ENCODE measurements at places on chromosomes 1 and 21.

DNA sequence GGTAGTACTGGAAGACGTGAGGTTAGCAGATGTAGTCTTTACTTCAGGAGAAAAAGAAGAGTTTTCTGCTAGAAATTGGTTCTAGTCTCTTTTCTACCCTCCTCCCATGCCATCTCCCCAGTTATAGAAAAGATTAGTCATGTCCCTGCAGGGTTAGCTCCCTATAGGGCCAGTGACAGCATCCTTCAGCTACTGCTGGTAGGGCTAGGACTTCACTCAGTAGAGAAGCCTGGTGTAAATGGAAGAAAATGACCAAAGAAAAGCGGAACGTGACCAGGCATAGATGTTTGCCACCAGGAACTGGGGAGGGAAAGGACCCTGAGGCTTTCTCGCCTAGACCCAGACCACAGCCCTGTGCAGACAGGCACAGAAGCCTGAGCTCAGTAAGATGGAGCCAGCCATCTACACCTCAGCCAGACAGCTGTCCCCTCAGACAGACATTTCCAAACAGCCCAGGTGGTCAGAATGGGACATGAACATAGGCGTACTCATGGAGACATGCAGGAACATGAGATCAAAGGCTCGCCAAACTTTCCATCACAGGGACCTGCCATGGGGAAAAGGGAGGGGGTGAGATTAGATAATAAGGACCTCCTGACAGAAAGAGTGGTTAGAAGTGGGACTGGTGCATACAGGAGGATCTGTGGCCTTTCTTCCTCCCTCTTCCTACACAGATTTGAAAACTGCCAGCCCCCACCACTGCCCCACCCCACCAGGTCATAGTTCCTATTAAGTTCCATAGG is 23.5 kb upstream of the SLAMF9 start:
- no peak for DNase-seq

- no peak for DNase-seq
These were observed 24.0 kb downstream of the TMPRSS2 start for GRCh38 chr21:41483973-41484372.

- DNase-seq = peak; percentile 67
These were observed 20.4 kb downstream of the DEGS1 start for GRCh38 chr1:224203243-224204016.

DNA sequence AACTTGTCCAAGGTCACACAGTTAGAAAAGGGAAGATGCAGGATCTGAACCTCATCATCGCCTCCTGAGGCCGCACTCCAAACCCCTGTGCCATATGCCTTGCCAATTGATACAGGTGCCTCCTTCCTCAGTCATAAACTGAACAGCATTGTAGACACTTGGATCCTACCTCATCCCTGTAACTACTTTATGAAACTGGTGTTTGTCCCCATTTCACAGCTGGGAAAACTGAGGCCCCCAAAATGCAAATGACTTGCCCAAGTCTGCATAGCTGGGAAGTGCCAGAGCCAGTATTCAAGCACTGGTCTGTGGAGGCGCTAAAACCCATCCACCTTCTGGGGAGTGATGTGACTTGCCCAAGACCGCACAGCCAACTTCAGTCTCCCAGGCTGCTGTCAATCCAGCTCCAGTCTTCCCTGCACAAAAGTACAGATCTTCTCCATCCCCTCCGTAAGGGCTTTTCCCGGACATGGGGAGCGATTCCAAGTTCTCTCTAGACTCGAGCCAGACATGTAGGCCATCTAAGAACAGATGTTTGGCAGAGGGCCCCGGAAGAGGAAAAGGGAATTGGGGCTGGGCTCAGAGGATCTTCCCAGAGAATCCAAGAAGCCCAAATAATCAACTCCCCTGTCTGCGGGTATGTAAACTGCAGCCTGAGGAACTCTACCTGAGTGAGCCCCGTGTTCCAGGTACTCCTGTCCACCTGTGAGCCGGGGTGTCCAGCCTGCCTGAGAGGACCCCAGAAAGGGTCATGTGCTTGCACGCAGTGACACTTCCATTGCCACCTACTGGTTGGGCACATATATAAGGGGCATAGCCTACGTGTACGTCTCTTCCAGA is 60.5 kb downstream of the SYT2 start:
- peak; percentile 7 for DNase-seq

DNA sequence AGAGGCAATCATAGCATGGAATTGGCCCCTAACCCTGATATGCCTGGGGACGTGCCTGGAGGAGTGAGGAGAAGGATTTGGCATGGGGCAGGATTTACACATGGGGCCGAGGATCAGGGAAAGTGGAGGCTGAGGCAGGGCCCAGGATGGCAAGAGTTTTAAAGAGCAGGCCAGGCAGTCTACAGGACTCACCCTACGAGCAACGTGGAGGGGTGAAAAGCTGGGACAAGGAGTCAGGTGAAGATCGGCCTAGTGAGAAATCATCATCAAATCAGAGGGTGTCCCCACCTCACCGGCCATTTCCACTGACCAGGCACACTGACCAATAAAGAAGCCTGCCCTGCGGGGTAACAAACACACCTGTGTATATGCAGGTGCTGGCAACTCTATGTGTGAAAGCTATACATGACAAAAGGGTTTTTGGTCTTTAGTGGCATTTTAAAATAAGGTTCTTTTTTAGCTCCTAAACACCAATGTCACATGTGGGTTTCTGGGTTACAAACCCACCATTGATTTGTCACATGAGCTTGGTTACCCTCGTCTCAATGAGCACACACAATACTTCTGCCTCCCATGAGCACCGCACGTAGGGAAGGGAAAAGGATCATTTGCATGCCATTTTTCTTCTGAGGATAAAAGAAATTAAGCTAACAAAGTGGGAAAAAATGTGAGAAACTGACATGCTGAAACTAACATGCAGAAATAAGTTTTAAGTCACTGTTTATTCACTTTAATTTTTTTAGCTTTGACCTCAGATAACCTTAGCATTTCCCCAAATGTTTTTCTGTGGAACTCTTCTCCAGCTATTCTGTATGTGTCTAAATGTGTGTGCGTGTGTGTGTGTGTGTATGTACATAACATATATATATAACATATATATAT is 168.1 kb upstream of the EDN2 start:
- no peak for DNase-seq

- no peak for DNase-seq
These were observed 423 bp downstream of the SLAMF8 start for GRCh38 chr1:159827102-159827490.
